LoVo (cell line): ENCODE measurements at places on chromosomes 2 and 18.

- no peak for DNase-seq
Observed at GRCh38 chr2:23065936-23066335, 319.0 kb upstream of the KLHL29 start.

DNA sequence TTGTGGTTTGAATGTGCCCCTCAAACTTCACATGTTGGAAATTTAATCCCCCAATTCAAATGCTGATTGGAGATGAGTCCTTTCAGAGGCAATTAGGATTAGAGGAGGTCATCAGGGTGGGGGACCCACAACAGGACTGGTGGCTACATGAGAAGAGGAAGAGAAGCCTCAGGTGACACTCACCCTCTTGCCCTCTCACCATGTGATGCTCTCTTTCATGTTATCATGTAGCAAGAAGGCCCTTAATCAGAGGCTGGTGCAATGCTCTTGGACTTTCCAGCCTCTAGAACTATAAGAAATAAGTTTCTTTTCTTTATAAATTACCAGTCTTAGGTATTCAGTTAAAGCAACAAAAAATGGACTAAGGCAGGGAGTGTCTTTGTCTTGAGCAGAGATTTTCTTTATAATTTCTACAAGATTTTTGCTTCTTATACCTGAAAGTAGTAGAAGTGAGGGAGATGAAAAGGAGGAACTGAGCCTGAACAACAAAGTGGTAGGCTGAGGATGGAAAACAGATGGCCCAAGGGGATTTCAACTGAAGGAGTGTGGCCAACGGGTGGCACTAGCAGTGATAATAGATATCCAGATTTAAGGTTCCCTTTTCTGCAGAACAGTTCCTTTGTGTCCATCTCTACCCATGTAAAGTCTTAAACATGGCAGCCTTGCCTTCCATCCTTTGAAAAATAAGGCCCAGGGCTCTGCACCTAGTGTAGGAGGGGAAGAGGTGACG is 49.2 kb upstream of the TGIF1 start:
- no peak for DNase-seq

- no peak for DNase-seq
Observed at GRCh38 chr2:126172631-126173184, 483.2 kb upstream of the GYPC start.

DNA sequence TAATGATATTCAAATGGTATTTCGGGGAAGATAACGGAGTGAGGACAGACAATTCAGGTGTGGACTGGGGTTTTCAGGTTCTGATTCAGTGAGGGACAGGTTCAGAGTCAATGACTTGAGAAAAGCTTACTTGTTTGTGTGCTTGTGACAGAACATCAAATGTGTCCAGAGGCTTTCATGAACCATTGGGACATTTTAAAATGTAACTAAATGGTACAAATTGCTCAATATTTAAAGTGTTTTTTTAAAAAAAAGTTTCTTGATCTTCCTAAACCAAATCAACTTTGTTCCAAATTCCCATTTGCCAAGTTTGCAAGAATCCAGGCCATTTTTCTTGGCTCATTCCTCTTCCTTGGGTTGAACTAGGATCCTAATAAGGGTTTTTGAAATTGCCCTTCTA is 59.4 kb upstream of the BZW1 start:
- DNase-seq, result no peak

GRCh38 chr2:85804583-85804982 is 50.8 kb downstream of the ATOH8 start:
- DNase-seq, result peak; percentile 11

DNA sequence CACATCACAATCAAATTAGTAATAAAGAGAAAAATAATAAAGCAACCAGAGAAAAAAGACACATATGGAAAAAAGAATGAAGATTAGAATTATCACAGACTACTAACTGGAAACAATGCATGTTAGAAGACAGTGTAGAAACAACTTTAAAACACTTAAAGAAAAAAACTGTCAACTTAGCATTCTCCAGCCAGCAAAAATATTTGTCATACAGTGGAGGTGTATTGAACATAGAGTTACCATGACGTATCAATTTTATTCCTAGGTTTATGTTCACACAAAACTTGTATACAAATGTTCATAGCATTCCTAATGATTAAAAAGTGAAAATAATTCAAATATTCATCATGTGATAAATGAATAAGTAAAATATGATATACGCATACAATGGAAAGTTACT is 61.5 kb upstream of the ADAM23 start:
- no peak for DNase-seq

GRCh38 chr2:240584486-240585031 is 2.0 kb upstream of the CAPN10 start:
- no peak for DNase-seq

GRCh38 chr2:237552908-237553307 is 13.5 kb upstream of the PRLH start:
- no peak for DNase-seq

DNA sequence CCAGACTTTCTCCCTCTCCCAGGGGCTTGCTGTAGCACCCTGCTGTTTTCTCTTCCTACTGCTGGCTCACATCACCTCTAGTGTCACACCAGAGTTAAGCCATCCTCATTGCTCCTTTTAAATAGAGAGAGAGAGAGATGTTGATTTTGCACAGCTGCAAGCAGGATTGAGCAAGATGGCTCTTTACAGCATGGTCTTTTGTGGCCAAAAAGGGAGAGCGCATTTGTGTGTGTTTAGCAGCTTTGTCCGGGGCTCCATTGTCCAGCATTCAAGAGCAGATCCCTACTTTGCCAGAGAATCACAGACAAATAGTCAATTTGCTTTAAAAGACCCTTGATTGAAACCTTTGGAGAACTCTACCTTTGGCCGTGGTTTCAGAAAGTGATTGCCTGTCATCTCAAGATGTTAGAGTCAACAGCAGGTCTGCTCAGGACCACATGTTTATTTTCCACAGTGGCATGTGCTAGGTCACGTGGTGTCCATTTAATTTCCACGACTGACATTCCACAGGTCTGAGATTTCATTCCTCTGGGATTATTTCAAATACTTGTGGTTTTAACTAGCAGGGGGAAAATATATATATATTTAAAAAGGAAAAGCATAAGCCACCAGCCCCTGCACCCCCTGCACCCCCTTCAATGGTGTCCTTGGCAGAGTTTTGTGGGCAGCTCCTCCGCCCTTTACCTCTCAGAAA is 359.9 kb upstream of the SLC14A2 start:
- DNase-seq, result peak; percentile 15

GRCh38 chr2:98519156-98519555 is 74.5 kb downstream of the INPP4A start:
- no peak for DNase-seq

- no peak for DNase-seq
Observed at GRCh38 chr18:74221081-74221480, 70.7 kb downstream of the CYB5A start.

DNA sequence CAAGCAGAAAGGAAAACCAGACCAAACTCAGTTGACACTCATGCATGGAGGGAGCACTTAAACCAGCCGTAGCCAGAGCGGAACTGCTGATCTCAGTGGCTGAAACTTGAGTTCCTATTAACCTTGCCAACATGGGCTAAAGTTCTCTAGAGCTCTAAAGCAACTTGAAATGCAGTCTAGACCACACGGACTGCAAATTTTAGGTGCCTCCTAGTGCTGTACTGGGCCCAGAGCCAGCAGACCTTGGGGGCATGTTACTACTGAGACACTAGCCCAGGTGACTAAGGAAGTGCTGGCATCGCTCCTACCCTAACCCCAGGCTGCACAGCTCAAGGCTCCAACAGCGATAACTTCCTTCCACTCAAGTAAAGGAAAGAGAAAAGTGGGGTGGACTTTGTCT is 236.5 kb downstream of the AKAIN1 start:
- DNase-seq, result no peak

DNA sequence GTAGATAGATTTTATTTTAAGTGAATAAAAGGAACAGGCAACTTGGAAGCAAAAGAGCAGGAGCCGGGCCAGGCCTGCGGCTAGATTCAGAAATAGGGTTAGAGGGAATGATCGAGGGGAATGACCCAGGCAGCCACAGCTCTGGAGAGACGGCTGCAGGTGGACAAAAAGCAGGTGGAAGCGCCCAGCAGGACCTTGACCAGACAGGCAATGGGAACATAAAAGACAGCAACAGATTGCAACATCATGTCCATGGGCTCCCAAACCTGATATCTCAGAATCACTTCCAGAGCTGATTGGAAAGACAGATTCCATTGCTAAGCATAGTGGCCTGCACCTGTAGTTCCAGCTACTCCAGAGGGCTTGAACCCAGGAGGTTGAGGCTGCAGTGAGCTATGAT is 28.6 kb upstream of the STEAP3 start:
- DNase-seq, result no peak

DNA sequence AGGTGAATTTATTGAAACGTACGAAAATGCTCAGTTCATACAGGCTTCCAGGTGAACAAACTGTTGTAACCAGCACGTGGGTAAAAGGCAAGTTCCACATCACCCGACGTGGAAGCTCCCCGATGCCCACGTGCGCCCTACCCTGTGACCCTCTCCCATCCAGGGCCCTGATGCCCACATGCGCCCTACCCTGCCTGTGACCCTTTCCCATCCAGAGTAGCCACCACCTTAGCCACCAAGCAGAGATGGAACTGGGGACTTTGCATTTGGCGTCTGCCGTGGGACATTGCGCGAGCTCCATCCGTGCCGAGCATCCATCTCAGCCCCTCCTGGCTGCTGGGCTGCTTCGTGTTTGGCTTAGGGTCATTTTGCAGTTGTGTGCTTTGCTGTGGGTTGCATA is 37.5 kb downstream of the ANO7 start:
- DNase-seq, result no peak

- DNase-seq, result no peak
Observed at GRCh38 chr2:47259829-47260228, 104.7 kb upstream of the STPG4 start.

DNA sequence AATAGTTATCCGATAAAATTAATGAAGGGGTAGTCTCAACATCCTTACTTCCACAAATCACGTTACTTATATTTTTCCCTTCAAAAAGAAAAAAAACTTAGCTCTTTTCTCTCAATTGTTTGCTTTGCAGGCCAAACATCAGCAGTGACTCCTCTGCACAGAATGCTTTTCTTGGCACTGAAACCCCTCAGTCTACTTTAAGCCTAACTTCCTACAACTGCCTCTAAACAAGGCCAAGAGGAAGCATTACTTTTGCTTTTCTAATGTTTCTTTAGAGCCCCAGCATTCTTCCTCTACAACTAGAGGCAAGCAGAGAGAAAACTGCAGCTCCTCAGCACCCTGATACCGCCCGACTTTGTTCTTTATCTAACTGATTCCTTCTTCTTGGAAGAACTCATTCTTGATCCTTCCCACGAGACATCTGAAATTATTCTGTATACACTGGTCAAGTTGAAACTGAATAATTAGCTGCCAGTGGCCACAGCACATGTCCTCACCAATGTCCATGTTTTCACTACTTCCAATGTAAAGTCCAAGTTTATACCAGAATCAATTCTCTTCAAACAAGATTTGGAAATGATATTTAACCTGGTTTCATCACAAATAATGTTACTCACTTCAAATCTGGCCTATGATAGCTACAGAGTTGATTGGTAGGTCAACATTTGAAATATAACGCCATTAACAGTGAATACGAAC is 55.3 kb downstream of the DTNB start:
- no peak for DNase-seq

DNA sequence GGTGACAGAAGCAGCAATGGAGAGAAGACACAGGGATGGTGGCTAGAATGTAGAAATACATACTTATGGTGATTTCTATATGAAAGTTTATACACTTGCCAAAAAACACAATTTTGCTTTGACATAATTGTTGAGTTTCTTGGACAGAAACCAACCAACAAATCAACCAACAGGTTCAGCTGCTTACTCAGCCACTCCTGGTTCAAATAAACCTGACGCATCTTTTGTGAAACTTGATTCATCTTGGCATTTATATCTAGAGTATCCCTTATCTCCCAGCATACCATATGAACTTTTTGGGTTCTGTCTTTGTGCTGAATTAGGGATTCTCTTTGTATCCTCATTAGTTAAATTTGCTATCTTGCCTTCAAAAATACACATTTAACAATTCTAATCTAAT is 54.1 kb upstream of the ERBB4 start:
- DNase-seq, result no peak

DNA sequence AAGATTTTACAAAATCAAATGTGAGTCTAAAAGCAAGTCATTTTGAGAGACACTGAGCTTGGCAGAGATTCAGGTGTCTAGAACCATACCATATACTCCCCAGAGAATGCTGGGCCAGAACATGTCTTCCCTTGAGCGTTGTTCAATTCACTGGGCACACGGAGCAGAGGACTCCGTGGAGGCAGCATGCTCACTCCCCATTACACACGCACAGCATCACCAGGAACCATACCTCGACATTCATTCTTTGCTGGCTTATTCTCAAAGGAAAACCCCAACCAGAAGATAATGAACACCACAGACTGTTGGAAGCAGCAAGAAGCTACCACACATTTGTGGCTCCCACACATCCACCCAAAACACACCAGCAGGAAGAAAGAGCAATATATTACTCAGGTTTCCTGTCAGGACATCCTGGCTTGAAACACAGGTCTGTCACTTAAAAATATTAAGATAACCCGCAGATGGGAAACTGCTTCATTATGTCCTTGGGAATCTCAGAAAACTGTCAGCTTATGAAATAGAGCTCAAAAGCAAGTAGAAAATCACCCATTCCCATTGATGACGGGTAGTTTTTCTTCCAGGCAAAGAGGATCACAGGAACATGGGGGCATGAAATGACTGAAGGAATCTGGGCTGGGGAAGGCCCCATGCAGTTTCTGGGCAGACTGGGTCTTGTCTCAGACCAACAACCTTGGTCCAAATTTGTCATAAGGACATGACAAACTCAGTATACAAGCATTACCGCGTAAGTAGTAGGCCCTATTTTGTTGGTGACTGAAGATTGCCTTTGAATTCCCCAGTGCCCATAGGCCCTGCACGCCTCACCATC is 46.4 kb downstream of the PCBP1 start:
- no peak for DNase-seq

- no peak for DNase-seq
Observed at GRCh38 chr2:144438801-144439631, 80.9 kb downstream of the ZEB2 start.

- DNase-seq, result peak; percentile 45
Observed at GRCh38 chr2:162731917-162732804, 106.4 kb downstream of the KCNH7 start.

- DNase-seq, result no peak
Observed at GRCh38 chr2:170461889-170462288, 253.2 kb upstream of the SP5 start.

DNA sequence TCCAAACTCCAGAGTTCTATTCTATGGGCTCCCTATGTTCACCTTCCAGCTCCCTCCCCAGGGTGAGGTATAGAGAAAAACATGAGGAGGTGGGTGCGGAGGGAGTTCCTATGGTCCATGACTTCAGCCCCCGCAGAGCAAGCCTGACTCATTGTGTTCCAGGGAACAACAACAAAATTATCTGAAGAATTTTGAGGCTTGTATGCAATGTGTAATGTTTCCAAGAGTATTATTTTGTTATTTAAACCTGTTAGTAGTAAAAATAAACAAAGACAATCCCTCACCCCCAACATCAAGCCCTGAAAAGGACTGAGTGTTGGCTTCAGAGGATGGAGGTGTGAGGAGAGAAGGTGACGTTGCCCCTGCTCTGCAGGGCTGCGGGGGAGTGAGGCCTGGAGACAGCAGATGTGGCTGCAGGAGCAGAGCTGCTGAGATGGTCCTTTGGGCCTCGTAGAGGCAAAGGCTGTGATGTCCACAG is 29.0 kb downstream of the LAMA3 start:
- no peak for DNase-seq

GRCh38 chr2:152542995-152543481 is 174.2 kb downstream of the PRPF40A start:
- no peak for DNase-seq

- DNase-seq, result no peak
Observed at GRCh38 chr2:230209422-230210051, 10.2 kb downstream of the SP110 start.

GRCh38 chr2:45002686-45003085 is 6.6 kb downstream of the SIX2 start:
- DNase-seq, result no peak

GRCh38 chr18:36728345-36728744 is 100.5 kb downstream of the TPGS2 start:
- no peak for DNase-seq
